ENCODE measurements at places on chromosomes 7 and 10. TPM values are rescaled to one million over a fixed set of nuclear protein-coding genes. Genes with fewer than 3 reads are reported as not detected.

HKDC1 gene
- polyA plus RNA-seq: 0.06 TPM

MYO3A gene
- polyA plus RNA-seq: not detected

MSMB gene
- polyA plus RNA-seq: not detected

FANK1 gene
- 13.6 TPM for polyA plus RNA-seq

NEUROD6 gene
- polyA plus RNA-seq: not detected

PUS7 gene
- 18.8 TPM for polyA plus RNA-seq

RNF32 gene
- 2.3 TPM for polyA plus RNA-seq

ZNF804B gene
- not detected for polyA plus RNA-seq

CPA2 gene
- polyA plus RNA-seq: not detected

CFAP70 gene
- 1.9 TPM for polyA plus RNA-seq

ACTL6B gene
- polyA plus RNA-seq: 0.67 TPM

AS3MT gene
- polyA plus RNA-seq: 9.0 TPM

ALOX5 gene
- not detected for polyA plus RNA-seq

OR2A1 gene
- polyA plus RNA-seq: not detected

GATA3 gene
- 14.3 TPM for polyA plus RNA-seq

STAMBPL1 gene
- 25.1 TPM for polyA plus RNA-seq

UTF1 gene
- not detected for polyA plus RNA-seq

PPP1R3C gene
- 11.5 TPM for polyA plus RNA-seq

MSS51 gene
- 0.95 TPM for polyA plus RNA-seq

WDFY4 gene
- polyA plus RNA-seq: not detected

ZNF25 gene
- 3.6 TPM for polyA plus RNA-seq

FAM25C gene
- not detected for polyA plus RNA-seq

CDC14C gene
- not detected for polyA plus RNA-seq

GIMAP8 gene
- polyA plus RNA-seq: not detected

CYP26A1 gene
- polyA plus RNA-seq: not detected

Data from SK-N-SH (cell line).